PC-9 (cell line): ENCODE measurements at places on chromosomes 13 and 19. TPM values are rescaled to one million over a fixed set of nuclear protein-coding genes. Genes with fewer than 3 reads are reported as not detected.

Gene EFNB2
- total RNA-seq = 13.4 and 17.5 TPM in 2 replicates

Gene FCAR
- total RNA-seq = not detected in 2 replicates

Gene GRIN2D
- 3.2 and 3.8 TPM in 2 replicates for total RNA-seq

Gene TMEM145
- 1.2 and 1.7 TPM in 2 replicates for total RNA-seq

Gene LHB
- 1.6 and 3.5 TPM in 2 replicates for total RNA-seq

Gene ZNF540
- 0.25 and 0.37 TPM in 2 replicates for total RNA-seq

Gene SMIM44
- total RNA-seq = not detected in 2 replicates

Gene GJA3
- 0.15 TPM in 1 of 2 replicates, not detected in the other for total RNA-seq

Gene DZIP1
- not detected in 2 replicates for total RNA-seq

Gene KLK13
- not detected in 2 replicates for total RNA-seq

GRCh38 chr19:12772323-12772722, 3.0 kb downstream of the HOOK2 start:
- H3K4me1 ChIP-seq = peaks cover 24% of the 10 kb centered on the region
- no peak overlapping the region for H3K27ac ChIP-seq
- no peaks in the 10 kb centered on the region for H3K27me3 ChIP-seq

GRCh38 chr13:68185444-68186141, 955.5 kb upstream of the PCDH9 start:
- H3K27ac ChIP-seq = no peak overlapping the region
- H3K36me3 ChIP-seq = no peaks in the 10 kb centered on the region
- H3K4me1 ChIP-seq = no peaks in the 10 kb centered on the region
- no peaks in the 10 kb centered on the region for H3K27me3 ChIP-seq

DNA sequence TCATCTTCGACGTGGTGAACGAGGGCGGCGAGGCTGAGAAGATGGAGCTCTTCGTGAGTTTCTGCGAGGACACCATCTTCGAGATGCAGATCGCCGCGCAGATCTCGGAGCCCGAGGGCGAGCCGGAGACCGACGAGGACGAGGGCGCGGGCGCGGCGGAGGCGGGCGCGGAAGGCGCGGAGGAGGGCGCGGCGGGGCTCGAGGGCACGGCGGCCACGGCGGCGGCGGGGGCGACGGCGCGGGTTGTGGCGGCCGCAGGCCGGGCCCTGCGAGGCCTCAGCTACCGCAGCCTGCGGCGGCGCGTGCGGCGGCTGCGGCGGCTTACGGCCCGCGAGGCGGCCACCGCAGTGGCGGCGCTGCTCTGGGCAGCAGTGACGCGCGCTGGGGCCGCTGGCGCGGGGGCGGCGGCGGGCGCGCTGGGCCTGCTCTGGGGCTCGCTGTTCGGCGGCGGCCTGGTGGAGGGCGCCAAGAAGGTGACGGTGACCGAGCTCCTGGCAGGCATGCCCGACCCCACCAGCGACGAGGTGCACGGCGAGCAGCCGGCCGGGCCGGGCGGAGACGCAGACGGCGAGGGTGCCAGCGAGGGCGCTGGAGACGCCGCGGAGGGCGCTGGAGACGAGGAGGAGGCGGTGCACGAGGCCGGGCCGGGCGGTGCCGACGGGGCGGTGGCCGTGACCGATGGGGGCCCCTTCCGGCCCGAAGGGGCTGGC, 52.6 kb downstream of the MAP4K1 start:
- no peak overlapping the region for H3K27ac ChIP-seq
- H3K4me3 ChIP-seq = no peak overlapping the region
- H3K36me3 ChIP-seq = no peaks in the 10 kb centered on the region
- H3K27me3 ChIP-seq = no peaks in the 10 kb centered on the region; the same call in 1 of the 2 replicates
- H3K4me1 ChIP-seq = 0 out of 2 replicates have a peak, but pooled peaks cover under 1% of the 10 kb centered on the region
- peak; percentile 8 for DNase-seq

- H3K27ac ChIP-seq = no peak overlapping the region
- no peak overlapping the region for H3K4me3 ChIP-seq
- no peaks in the 10 kb centered on the region for H3K36me3 ChIP-seq
- peaks cover 10% of the 10 kb centered on the region for H3K4me1 ChIP-seq
These were observed 204.9 kb upstream of the KL start for GRCh38 chr13:32811297-32811800.

GRCh38 chr19:44626048-44626624, 12.8 kb downstream of the IGSF23 start:
- H3K27ac ChIP-seq = peak overlapping the region; percentile 91
- peaks cover 21% of the 10 kb centered on the region; the same call in 1 of the 2 replicates for H3K36me3 ChIP-seq
- no peaks in the 10 kb centered on the region for H3K27me3 ChIP-seq
- H3K4me1 ChIP-seq = peaks cover 31% of the 10 kb centered on the region

DNA sequence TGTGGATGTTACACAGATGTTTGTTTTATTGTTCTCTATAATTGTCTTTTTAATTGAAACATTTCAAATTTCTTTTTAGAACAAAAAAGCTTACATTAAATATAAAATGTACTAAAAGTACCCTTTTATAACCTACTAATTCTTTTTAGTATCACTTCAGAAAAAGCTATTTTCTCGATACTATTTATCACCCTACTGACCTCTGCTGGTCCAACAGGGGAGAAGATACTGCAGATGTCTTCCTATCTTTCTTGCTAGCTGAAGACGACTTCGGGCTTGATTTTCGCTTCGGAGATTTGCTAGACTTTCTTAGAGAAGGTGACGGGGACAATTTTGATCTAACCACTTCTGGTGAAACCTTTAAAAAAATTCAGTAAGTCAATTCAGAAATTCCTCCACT, 42.4 kb downstream of the ZC3H13 start:
- DNase-seq = no peak
- no peak overlapping the region for H3K4me3 ChIP-seq
- H3K27me3 ChIP-seq = no peaks in the 10 kb centered on the region
- no peaks in the 10 kb centered on the region for H3K4me1 ChIP-seq

DNA sequence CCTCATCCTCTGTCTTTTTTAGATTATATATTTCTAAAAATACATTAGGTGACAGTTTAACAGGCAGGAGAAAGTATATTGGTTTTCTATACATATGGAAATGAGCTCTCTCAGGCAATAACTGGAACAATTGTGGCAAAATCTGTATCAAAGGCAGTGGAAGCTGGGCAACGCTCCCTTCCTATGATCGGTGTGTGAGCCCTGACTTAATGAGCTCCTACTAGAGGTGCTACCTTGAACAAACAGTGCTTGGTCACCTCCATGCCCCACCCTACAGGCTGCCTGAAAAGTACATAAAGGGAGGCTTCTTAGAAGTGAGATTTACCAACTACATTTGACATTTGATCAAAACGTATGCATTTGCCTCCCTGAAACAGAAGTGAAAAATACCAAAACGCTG, 185.3 kb downstream of the EFNB2 start:
- peaks cover 40% of the 10 kb centered on the region for H3K4me1 ChIP-seq
- peak overlapping the region; percentile 84 for H3K27ac ChIP-seq
- no peaks in the 10 kb centered on the region for H3K36me3 ChIP-seq
- no peak overlapping the region for H3K4me3 ChIP-seq
- no peak for DNase-seq

- H3K4me3 ChIP-seq = peak overlapping the region; percentile 64
- peaks cover 3% of the 10 kb centered on the region; the same call in 1 of the 2 replicates for H3K27me3 ChIP-seq
- peak overlapping the region; percentile 42 for H3K27ac ChIP-seq
- H3K36me3 ChIP-seq = no peaks in the 10 kb centered on the region
These were observed 841 bp upstream of the ZNF223 start for GRCh38 chr19:44050740-44051649.

DNA sequence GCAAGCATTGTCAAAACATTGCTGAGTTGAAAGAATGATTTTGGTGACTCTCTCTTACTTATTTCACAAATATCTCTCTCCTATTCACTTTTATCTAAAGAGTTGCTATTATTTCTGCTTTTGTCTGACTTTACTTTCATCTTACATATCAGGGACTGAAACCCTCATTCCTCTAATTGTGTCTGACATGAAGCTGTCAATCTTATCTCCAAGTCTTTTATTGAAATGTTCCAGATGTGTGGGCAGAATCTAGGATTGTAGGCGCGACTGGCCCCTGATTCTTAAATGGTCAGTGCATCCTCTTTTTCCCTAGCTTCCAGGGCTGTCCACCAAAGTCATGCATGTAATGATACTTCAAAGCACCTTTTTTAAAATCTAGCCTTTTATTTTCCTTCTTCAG, 174.6 kb downstream of the NDFIP2 start:
- H3K4me1 ChIP-seq = no peaks in the 10 kb centered on the region
- no peaks in the 10 kb centered on the region for H3K36me3 ChIP-seq
- H3K4me3 ChIP-seq = no peak overlapping the region
- H3K27ac ChIP-seq = no peak overlapping the region
- no peak for DNase-seq
- no peaks in the 10 kb centered on the region for H3K27me3 ChIP-seq

DNA sequence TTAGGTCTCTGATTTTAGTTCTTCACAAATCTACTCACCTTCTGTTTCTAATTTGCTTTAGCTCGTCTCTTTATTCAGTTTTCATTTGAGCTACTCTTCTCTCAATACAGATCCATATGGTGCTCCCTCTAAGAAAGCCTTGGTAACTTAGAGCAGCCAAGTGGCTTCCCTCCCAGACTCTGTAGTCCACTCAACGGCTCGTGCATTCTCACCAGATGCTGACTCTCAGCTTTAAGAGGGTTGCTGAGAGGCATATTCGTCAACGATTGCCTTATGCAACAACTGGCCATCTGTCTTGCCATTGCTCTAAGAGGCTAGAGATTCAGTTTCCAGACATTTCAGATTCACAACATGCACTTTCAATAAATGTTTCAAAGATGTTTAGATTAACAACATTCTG, 785.8 kb upstream of the SLC10A2 start:
- no peaks in the 10 kb centered on the region for H3K27me3 ChIP-seq
- H3K4me1 ChIP-seq = no peaks in the 10 kb centered on the region
- no peaks in the 10 kb centered on the region for H3K36me3 ChIP-seq
- DNase-seq = no peak

GRCh38 chr13:73275163-73275562, 216.4 kb downstream of the KLF5 start:
- no peaks in the 10 kb centered on the region for H3K27me3 ChIP-seq
- no peaks in the 10 kb centered on the region for H3K36me3 ChIP-seq

GRCh38 chr13:31037874-31038500, 105.5 kb downstream of the TEX26 start:
- H3K4me3 ChIP-seq = no peak overlapping the region
- 0 out of 2 replicates have a peak, but pooled peaks cover 5% of the 10 kb centered on the region for H3K27me3 ChIP-seq
- H3K27ac ChIP-seq = no peak overlapping the region
- DNase-seq = no peak
- no peaks in the 10 kb centered on the region for H3K4me1 ChIP-seq

- H3K27ac ChIP-seq = no peak overlapping the region
- H3K4me3 ChIP-seq = no peak overlapping the region
- no peak for DNase-seq
- no peaks in the 10 kb centered on the region for H3K36me3 ChIP-seq
- H3K4me1 ChIP-seq = peaks cover 44% of the 10 kb centered on the region
These were observed 543.6 kb downstream of the RFC3 start for GRCh38 chr13:34361560-34361959.

- H3K27me3 ChIP-seq = no peaks in the 10 kb centered on the region
- H3K27ac ChIP-seq = no peak overlapping the region
- H3K4me3 ChIP-seq = no peak overlapping the region
- peaks cover 12% of the 10 kb centered on the region; the same call in 1 of the 2 replicates for H3K4me1 ChIP-seq
- DNase-seq = no peak
These were observed 1230.1 kb upstream of the SLC10A2 start for GRCh38 chr13:104296286-104296685.

GRCh38 chr19:30309905-30310601, 62.1 kb upstream of the ZNF536 start:
- no peak overlapping the region for H3K27ac ChIP-seq
- H3K4me3 ChIP-seq = no peak overlapping the region
- H3K27me3 ChIP-seq = peaks cover 91% of the 10 kb centered on the region
- H3K4me1 ChIP-seq = no peaks in the 10 kb centered on the region

GRCh38 chr13:66780814-66781213, 449.3 kb downstream of the PCDH9 start:
- H3K27me3 ChIP-seq = no peaks in the 10 kb centered on the region
- no peaks in the 10 kb centered on the region for H3K36me3 ChIP-seq
- no peak for DNase-seq

- no peak for DNase-seq
- H3K4me3 ChIP-seq = no peak overlapping the region
- H3K27ac ChIP-seq = no peak overlapping the region
- peaks cover 19% of the 10 kb centered on the region for H3K4me1 ChIP-seq
- no peaks in the 10 kb centered on the region for H3K27me3 ChIP-seq
These were observed 178.8 kb downstream of the VWA8 start for GRCh38 chr13:41782086-41782485.

DNA sequence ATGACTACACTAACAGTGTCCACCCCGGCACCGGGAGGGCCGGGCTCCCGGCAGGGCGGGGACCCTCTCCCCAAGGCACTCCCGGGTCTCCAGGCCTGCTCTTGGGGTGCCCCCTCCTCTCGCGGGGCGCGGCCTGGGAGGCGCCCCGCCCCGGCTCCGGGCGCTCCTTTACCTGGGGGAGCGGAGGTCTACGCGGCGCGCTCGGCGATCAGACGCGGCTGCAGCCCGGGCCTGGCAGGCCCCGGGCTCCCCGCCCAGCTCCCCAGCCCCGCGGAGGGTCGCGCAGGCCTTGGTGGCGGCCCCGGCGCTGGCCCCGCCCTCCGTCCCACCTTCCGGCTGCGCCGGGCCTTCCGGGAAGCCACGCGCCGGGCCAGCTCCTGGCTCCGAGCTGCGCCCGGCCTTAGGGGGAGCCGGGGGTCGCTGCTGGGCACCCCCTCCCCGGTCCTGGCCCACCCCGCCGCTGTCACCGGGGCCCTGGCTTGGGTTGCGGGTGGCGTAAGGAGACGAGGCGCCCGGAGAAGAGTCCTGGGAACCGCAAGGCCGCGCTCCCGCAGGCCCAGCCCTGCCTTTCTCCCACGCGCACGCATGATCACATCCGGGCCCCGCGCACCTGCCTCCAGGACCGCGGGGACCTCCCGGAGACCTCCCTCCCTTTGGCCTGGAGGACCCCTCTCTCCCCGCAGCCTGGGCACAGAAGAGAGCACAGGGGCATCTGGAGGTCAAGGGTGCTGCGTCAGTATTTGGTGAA, at the start of gene C19orf12:
TSS of gene C19orf12 (minus strand) at position 309 of the 748 bp plus-strand sequence. CDS start 6,848 bp downstream, outside the sequence.
- peak within 1 kb of the TSS; percentile 66 for H3K27ac ChIP-seq
- peak; percentile 62 for DNase-seq
- H3K27me3 ChIP-seq = no peaks in the 10 kb centered on the region
- H3K4me3 ChIP-seq = peak within 1 kb of the TSS; percentile 92
- H3K36me3 ChIP-seq = no peaks in the 10 kb centered on the region

- no peak for DNase-seq
- H3K4me1 ChIP-seq = no peaks in the 10 kb centered on the region; the same call in 1 of the 2 replicates
- no peak overlapping the region for H3K27ac ChIP-seq
- H3K4me3 ChIP-seq = no peak overlapping the region
- peaks cover 21% of the 10 kb centered on the region for H3K36me3 ChIP-seq
These were observed 5.0 kb downstream of the LRRC25 start for GRCh38 chr19:18392417-18392816.

- no peaks in the 10 kb centered on the region for H3K36me3 ChIP-seq
- H3K4me1 ChIP-seq = no peaks in the 10 kb centered on the region
- no peak overlapping the region for H3K27ac ChIP-seq
- no peaks in the 10 kb centered on the region for H3K27me3 ChIP-seq
- no peak for DNase-seq
These were observed 3.2 kb upstream of the ERVV-1 start for GRCh38 chr19:53010494-53010893.

- H3K27me3 ChIP-seq = no peaks in the 10 kb centered on the region
- no peak overlapping the region for H3K4me3 ChIP-seq
- DNase-seq = no peak
- no peaks in the 10 kb centered on the region for H3K4me1 ChIP-seq
- no peaks in the 10 kb centered on the region for H3K36me3 ChIP-seq
These were observed 186.1 kb downstream of the PCCA start for GRCh38 chr13:100274942-100275506.
